Inflammatory macrophage (primary cell): ENCODE measurements at places on chromosomes 7 and 10.

DNA sequence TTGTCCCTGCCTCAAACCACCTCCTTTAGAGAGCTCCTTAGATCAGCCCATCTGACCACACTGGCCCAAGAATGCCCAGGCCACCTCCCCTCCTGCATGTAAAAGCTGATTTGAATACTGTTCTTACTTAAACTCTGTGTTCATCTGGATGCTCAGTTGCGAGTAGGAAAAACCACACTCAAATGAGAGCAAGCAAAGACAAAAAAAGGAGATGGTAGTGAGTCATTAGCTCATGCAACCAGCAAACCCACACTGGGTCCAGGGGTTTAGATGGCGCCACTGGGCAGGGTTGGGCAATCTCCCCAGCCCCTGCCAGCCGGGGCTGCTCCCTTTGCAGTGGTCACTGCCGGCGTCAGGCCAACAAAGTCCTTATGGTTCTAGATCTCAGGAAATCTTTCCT lies 32.7 kb downstream of the TSPAN15 start:
- DNase-seq = peak; percentile 59

GRCh38 chr7:142805350-142806021 lies 34.7 kb downstream of the PRSS2 start:
- DNase-seq = no peak

DNA sequence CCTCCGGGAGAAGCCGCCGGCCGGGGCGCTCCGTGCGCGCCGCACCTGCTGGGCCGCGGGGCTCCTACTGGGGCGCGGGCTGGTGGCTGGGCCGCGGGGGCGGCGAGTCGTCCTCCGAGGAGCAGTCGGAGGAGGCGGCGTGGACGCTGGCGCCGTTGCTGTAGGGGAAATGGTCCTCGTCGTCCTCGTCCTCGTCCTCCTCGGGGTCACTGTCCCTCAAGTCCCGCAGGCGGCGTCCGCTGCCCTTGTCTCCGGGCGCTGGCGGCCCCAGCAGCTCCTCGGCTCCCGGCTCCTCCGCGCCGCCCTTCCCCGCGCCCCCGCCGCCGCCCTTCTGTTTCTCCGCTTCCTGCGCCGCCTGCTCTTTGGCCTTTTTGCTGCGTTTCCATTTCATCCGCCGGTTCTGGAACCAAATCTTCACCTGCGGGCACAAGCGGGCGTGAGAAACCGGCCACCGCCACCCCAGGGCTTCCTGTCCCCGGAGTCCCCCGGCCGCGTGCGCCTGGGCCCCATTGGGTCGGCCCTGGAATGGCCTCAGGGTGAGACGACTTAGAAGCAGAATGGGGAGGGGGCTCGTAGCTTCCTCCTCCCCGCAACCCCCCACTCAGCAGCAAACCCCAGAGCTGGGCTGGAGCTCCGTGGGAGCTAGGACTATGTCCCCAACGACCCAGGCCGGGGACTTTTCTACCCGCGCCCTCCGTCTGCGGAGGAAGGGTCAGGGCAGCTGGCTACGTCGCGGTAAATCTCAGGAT lies 4.8 kb downstream of the MNX1 start:
- no peak for DNase-seq

DNA sequence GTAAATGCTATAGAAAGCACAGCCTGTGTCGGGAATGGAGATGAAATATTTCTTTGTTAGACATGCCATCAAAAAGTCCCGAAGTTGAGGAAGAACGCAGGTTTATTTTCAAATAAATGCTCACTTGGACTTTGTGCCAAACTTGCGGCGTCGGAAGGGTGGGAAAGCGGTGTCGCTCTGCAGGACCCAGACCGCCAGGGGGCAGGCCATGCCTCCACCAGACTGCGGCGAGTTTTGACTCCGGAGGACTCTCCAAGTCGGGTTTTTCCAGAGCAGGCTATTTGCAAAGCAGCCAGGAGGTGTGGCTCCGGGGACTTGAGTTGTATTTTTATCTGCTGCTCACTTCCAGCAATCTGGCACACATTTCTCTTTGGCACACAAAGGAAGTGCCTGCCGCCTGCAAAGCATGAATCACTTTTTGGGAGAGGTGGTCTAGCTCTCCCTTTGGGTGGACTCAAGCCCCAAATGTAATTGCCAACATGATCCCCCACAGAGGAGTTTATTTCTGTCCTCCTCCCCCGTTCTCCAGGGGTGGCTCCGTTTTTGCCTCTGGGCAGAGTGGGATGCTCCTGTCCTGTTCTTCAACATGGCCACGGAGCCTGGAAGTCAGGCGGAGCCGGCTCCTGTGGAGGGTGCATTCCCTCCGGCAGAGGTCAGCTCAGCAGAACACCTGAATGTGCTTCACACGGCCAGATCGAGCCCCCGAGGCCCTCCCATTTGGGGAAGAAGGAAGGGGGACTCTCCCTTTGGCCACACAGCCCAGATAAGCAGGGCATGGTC lies 82.3 kb upstream of the GPR26 start:
- DNase-seq = peak; percentile 34

- peak; percentile 3 for DNase-seq
These were observed 38.0 kb downstream of the DRGX start for GRCh38 chr10:49357910-49358309.
